ENCODE measurements at places on chromosomes 2 and 18.

DNA sequence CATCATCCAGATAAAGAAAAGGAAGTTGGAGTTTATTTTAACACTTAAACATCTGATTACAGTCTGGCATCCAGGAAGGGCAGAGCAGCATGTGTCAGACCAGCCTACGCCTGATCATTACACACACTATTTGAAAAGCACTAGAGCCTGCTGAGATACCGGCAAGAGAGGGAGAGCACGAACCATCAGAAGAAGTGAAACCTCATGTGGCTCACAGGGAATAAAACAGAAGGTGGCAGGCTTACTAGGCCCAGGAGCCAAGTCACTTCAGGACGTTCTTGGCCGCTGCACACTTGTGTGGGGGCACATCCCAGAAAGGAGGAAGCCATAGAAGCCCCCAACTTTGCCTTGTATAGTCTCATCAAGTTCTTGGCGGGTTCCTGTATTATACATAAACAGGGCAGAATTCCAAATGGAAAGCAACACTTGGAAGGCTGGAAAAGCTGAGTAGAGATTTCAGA is 105.5 kb downstream of the UGGT1 start:
- DNase-seq = no peak

DNA sequence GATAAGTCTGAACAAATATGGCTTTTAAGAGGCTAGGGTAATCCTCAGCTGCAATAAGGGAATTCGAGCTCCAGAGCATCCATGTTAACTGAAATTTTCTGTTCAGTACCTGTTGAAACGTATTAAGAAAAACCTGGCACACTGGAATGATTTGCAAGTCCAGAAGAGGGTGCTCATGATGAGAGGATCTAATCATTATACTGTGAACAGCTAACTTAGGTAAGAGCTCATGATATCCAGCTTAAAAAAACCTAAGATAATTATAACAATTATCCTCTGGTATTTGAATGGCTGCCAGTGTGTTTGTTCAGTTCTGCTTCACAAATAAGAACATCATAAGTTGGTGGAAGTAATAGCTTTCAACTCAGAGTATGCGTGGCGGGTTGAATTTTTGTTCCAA is 1118.3 kb upstream of the DDX18 start:
- DNase-seq = no peak

DNA sequence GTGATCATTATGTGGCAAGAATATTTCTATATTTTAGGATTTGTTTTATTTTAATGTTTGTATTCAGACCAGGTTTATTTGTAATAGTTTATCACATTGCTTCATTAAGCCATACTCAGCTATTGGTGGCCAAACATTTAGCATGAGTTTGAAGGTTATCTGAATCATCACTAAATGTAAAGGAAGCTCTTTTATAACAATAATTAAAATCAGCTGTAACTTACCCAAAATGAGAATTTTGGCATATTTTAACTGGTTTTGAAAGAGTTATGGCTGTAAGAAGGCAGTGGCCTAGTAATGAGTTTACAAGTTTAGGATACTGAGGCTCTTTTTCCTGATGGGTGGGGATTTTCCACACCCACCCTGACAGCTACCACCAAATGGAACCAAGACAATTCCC is 177.8 kb downstream of the EN1 start:
- DNase-seq = no peak

DNA sequence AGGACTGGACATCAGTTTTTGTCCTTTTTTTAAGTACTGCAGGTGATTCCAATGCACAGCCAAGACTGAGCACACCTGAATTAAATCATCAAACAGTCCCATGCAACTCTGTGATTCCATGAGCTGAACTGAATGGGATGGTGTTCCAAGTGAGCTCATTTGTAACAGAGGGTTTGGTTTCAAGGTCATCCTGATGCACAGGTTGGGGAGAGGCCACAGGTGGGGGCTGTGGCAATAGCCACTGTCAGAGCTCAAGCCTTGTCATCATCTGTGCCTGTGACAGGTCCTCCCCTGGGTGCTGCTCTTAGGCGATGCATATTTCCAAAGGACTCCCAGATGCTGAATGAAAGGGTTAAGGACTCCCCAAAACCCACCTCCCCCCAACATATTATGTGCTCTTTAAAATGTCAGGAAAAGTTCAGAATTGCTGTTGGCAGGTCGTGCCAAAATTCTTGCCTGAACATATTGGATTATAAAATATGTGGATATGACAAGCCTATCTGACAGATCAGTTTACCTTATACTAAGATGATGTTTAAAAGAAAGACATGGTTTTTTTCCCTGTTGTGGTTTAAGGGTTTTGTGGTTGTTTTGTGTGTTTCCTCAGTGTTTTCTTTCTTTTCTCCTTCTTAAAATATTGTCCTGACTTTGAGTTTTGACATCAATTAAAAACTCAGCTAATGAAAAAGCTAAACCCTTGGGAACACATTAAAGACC is 263.5 kb upstream of the SIX2 start:
- no peak for DNase-seq

GRCh38 chr2:209525834-209526281 is 102.0 kb downstream of the MAP2 start:
- DNase-seq = no peak

DNA sequence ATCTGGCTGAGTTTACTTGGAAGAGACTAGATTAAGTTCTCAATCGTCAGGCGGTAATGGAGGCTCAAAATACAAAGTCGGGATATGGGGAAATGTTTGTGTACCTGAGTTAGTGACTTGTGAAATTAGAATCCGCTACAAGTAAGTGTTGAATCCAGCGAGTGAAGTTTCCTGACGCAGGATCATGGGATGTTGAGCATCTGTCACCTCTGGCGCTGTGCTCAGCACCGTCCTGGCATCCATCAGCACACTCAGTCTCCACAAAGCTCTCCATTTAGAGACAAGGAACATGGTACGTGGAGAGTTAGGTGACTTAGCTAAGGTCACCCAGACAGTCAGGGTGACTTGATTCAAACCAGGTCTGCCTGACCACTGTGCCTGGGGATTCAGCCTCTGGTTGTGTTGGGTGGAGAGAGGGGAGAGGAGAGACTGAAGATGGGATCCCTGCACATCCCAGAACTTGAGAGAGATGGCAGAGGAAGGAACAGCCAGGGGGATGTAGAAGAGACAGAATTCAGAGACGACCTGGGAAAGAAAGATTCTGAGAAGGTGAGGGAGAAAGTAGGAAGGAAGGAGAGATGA is 251.2 kb downstream of the ACKR3 start:
- DNase-seq = no peak

- DNase-seq = peak; percentile 94
Measured at GRCh38 chr2:149686136-149687051, 98.8 kb upstream of the MMADHC start.

DNA sequence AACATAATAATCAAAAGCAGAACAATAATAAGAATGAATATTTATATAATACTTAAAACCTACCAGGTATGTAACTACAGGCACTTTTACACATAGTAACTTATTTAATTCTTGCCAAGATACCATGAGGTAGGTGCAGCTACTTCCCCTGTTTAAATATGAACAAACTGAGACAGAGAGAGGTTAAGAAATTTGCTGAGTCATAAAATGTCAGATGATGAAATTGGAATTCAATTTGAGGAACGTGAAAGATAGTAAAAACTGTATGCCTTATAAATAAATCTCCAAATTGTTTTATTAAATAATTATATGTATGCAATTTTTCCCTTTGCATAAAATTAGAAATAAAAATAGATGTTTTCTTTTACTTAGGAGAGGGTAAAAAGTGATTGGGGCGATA is 1103.3 kb upstream of the NRXN1 start:
- no peak for DNase-seq
